Cardiac muscle cell (in vitro differentiated cells and primary cell): ENCODE measurements at places on chromosomes 1 and 21. TPM values are rescaled to one million over a fixed set of nuclear protein-coding genes. Genes with fewer than 3 reads are reported as not detected.

PTGER3 gene
- 4.2 and 4.4 TPM in 2 replicates for total RNA-seq

FTCD gene
- 9.5 and 18.9 TPM in 2 replicates for total RNA-seq

FBLIM1 gene
- total RNA-seq, result 141 and 186 TPM in 2 replicates

CASZ1 gene
- total RNA-seq, result 41.9 and 87.3 TPM in 2 replicates

CORT gene
- 2.3 and 3.1 TPM in 2 replicates for total RNA-seq

SLC6A17 gene
- 0.06 and 0.14 TPM in 2 replicates for total RNA-seq

C1orf226 gene
- total RNA-seq, result 7.3 and 10.0 TPM in 2 replicates
